Ascending aorta (tissue), 2 donors: ENCODE measurements at places on chromosomes 1 and 21. TPM values are rescaled to one million over a fixed set of nuclear protein-coding genes. Genes with fewer than 3 reads are reported as not detected.

KLF17 gene
- total RNA-seq = not detected

CR1L gene
- not detected for total RNA-seq

DNA sequence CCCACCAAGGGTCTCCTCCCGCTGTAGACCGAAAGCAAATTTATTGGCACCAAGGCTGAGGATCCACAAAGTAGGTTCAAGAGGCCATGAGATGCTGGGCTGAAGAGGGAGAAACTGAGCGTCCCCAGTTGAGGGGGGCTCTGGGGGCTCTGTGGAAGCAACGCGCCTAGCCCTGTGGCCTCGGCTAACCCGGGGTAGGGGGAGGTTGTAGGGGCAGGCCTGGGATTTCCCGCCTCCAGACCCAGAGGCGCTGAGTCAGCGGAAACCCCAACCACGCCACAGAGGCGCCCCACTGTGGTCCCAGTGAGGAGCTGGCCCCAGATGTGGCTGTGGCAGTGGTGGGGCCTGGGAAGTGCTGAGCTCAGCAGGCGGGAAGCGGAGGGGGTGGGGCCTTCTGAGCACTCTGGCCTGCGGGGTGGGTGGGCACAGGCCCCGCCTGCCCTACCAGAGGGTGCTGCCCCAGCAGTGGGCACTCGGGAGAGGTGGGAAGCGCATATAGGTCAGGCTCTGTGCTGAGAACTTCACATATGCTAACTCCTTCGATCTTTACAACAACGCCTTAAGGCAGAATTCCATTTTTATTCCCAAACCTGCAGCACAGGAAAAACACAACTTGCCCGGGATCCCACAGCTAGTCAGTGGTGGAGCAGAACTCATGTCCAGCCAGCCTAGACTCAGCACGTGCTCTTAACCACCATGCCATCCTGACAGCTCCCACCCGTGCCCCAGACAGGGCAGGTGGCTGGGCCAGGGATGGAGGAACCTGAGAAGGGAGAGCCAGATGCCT is 1.5 kb upstream of the COL16A1 start:
- DNase-seq = no peak

DNA sequence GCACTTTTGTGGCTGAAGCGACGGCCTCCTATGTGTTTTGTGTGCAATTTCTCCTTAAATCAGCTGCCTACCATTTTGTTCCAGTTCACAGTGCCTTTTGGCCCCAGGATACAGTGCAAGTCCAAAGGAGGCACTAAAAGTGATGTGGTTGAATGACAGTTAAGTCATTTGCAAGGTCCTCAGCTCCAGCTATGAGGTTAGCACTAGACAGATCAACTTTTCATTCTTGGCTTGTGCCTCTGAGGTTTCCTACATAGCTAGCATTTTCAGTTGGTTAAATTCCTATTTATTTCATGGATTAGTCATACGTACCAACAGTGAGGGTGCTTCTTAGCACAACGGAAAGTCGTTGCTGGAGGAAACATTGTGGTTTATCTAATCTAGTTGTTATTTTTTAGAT is 59.3 kb upstream of the NTPCR start:
- no peak for DNase-seq

- DNase-seq = no peak
These were observed 37.2 kb downstream of the ZFYVE9 start for GRCh38 chr1:52179073-52179472.

- DNase-seq = no peak
These were observed 48.6 kb downstream of the CNN3 start for GRCh38 chr1:94878329-94878728.

DNA sequence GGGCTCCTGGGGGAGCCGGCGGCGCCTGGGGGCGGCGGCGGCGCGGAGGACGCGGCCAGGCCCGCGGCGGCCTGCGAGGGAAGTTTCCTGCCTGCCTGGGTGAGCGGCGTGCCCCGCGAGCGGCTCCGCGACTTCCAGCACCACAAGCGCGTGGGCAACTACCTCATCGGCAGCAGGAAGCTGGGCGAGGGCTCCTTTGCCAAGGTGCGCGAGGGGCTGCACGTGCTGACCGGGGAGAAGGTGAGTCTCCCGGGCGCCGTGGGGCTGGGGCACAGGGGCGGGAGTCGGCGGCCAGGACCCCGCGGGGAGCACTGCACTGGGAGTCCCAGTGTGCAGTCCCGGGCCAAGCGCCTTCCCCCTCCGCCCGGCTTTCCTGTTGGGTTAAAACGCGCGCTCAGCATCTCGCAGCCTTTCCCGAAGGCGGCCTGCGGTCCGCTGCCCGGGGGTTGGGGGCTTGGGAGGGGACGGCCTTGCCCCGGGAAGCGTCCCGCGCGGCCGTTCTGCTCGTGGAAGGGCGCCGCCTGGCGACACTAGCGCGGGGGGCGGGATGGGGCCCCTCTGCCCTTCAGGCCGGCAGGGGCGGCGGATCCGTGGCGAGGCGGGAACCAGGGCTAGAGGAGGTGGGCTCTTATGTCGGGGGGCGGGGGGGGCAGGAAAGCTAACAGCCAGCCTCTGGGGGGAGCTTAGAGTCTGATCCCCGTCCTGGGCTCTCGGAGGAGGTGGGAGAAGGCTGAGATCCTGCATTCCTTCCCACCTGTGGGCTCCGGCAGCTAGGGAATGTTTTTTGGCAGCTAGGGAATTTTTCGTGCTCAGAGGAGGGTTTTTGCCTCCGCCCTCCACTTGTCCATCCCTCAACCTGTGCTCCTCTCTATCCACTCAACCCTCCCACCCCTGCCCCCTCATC is 1.1 kb downstream of the HUNK start:
- no peak for DNase-seq
